Right renal pelvis (tissue), 4 donors: ENCODE measurements at places on chromosomes 6 and 20. TPM values are rescaled to one million over a fixed set of nuclear protein-coding genes. Genes with fewer than 3 reads are reported as not detected.

GRCh38 chr6:6357530-6357929 lies 37.1 kb upstream of the F13A1 start:
- no peak for DNase-seq

GRCh38 chr6:149236589-149236988 lies 80.9 kb upstream of the TAB2 start:
- DNase-seq: peak; percentile 40

- DNase-seq: no peak
Measured at GRCh38 chr6:34521463-34522285, 34.5 kb downstream of the SPDEF start.

The NOX3 gene
- 1.4 TPM for polyA plus RNA-seq

The FIG4 gene
- 24.8 TPM for polyA plus RNA-seq

The ENPP5 gene
- polyA plus RNA-seq: 18.5 TPM

The COL20A1 gene
- polyA plus RNA-seq: 0.89 TPM

The CTSA gene
- 137 TPM for polyA plus RNA-seq
